ENCODE measurements at places on chromosomes 1 and 21. TPM values are rescaled to one million over a fixed set of nuclear protein-coding genes. Genes with fewer than 3 reads are reported as not detected.

Gene C4BPB
- 0.24 TPM for total RNA-seq

Gene C1orf216
- total RNA-seq, result 11.6 TPM

Gene MROH9
- not detected for total RNA-seq

Gene LMX1A
- total RNA-seq, result not detected

Gene CHODL
- not detected for total RNA-seq

Gene CDKN2C
- total RNA-seq, result 15.5 TPM

Gene SPRR2A
- total RNA-seq, result not detected

Gene IGSF5
- not detected for total RNA-seq

Gene PRRC2C
- 205 TPM for total RNA-seq

Gene SPATA17
- total RNA-seq, result not detected

Gene GBP6
- 0.81 TPM for total RNA-seq

Gene CR1
- total RNA-seq, result not detected

Gene SOD1
- 286 TPM for total RNA-seq

Gene OR10Z1
- total RNA-seq, result not detected

Gene APCS
- total RNA-seq, result not detected

Gene NR0B2
- not detected for total RNA-seq

Gene RAP1GAP
- 1.7 TPM for total RNA-seq

Gene AKR7A3
- total RNA-seq, result 0.88 TPM

Gene TIE1
- not detected for total RNA-seq

Gene TCP10L
- 0.65 TPM for total RNA-seq

All from activated CD4-positive, alpha-beta memory T cell treated with anti-CD3 and anti-CD28 coated beads for 36 hours (primary cell).